ENCODE measurements at places on chromosomes 1 and 21. TPM values are rescaled to one million over a fixed set of nuclear protein-coding genes. Genes with fewer than 3 reads are reported as not detected.
A peak's percentile ranks its signal among the peaks of the same experiment; 100 is the strongest.

GRCh38 chr1:27598902-27599528 lies 4.9 kb downstream of the AHDC1 start:
- peak; percentile 91 for DNase-seq

The TSTD1 gene
- 27.3 TPM for total RNA-seq

The SLC25A34 gene
- total RNA-seq = 0.19 TPM

DNA sequence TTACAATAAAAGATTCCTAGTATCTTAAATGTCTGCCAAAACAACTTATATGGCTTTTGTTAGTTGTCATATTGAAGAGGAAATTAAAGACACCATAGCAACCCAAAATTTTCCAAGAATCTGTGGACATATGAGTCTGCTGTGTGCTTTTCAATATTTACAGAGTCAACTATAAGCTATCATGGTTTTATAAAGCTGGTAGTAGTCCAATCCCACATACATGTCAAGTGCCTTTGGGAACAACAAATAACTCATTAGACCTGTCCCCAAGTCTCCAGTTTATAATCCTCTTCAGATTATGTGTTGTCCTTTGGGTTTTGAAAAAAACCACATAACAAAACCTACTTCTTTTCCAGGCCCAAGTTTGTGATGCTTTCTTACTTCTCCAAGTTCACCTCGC lies 293.8 kb upstream of the USP25 start:
- DNase-seq = no peak

DNA sequence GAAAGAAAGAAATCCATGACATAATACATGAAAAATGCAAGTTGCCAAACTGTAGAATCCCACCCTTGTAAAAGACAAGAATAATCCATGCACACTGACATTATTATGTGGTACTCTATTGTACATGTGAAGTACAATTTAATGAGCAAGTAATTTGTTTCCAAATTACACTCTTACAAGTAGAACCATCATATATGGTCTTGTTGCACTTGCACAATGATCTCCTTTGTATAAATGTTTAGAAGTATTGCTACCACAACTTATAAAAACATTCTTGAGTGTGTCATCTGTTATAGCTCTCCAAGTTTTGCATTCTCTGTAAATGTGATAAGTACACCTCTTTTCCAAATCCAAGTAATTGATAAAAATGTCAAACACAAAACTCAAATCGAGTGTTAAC lies 29.1 kb upstream of the ZNF281 start:
- DNase-seq = no peak

- DNase-seq = peak; percentile 91
These were observed 66.2 kb downstream of the RGL1 start for GRCh38 chr1:183871142-183871541.

The MIXL1 gene
- not detected for total RNA-seq

- no peak for DNase-seq
These were observed 592.7 kb upstream of the ADGRL4 start for GRCh38 chr1:79599257-79599656.

The RGL1 gene
- total RNA-seq = 17.0 TPM

- DNase-seq = no peak
These were observed 46.7 kb downstream of the VANGL2 start for GRCh38 chr1:160446945-160447600.
